ENCODE measurements at places on chromosomes 1 and 21. TPM values are rescaled to one million over a fixed set of nuclear protein-coding genes. Genes with fewer than 3 reads are reported as not detected.

The KRTAP10-9 gene
- not detected for total RNA-seq

The ZYG11A gene
- total RNA-seq = 0.86 TPM

GRCh38 chr1:165933446-165934170 lies 106.2 kb downstream of the UCK2 start:
- no peak for DNase-seq

DNA sequence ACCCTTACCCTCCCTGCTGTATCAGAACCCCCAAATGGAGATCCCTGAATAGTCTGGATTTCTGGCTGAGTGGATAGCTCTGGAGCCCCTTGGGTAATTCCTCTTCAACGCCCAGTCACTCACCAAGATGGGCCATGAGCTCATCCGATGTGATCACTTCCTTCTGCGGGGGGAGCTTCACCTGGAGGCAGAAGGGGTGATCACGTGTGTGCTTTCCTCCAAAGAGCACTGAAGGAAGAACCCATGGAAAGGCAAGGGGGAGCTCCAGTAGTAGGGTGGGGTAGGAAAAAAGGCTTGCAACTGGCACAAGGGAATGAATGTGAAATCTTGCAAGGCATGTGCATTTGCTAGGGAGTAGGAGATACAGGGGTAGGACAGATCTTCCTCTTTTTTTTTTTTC lies 5.1 kb downstream of the MINDY1 start:
- no peak for DNase-seq

DNA sequence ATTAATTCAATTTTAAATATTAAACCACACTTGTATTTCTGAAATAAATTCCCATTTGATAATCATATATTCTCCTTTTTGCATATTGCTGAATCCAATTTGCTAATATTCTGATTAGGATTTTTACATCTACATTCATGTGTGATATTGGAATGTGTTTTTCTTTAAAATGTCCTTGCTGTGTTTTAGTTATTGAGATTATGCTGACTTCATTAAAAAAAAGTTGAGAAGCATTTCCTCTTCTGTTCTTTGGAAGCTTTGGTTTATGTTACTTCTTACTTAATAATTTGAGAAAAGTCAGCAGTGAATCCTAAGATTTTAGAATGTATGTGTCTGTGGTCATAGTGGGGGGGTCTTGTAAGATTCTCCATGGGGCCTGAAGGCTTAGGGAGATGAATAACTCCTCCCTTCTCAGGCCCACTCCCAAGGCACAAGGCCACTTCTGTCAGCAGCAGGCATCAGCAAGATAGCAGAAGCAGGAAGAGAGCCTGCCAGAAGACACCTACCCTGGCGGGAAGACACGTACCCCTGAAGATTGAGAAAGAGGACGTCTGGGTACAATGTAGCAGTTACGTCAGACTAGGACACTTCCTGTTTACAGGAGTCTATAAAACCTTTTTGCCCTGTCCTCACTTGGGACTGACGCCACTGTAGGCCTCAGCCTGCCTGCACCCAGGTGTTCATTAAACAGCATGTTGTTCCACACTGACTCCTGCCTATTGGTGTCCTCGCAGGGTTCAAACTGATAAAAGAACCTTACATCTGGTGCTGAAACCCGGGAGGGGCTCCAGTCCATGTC lies 56.9 kb downstream of the ODF2L start:
- no peak for DNase-seq

DNA sequence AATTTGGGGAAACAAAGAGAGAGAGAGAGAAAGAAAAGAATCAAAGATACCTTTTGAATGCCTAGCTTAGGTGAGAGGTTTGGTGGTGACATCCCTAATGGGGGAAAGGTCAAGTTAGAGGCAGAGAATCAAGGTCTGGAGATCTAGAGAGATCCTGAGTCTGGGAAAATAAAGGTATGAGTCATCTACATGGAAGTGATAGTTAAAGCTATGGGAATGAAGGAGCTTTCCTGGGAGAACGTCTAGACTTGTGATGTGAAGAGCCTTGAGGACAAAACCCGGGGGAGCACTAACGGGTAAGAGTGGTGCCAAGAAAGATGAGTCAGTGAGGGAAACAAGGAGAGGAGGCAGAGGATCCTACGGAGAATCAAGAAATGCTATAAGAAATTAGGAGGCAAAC lies 110.8 kb upstream of the RUNX1 start:
- no peak for DNase-seq

- no peak for DNase-seq
Observed at GRCh38 chr1:51378871-51379270, 48.5 kb upstream of the TTC39A start.

GRCh38 chr1:230090194-230090711 lies 23.2 kb downstream of the GALNT2 start:
- DNase-seq = no peak

- DNase-seq = no peak
Observed at GRCh38 chr1:114015075-114015474, 35.8 kb downstream of the OLFML3 start.
